ENCODE measurements at places on chromosomes 4 and X.

DNA sequence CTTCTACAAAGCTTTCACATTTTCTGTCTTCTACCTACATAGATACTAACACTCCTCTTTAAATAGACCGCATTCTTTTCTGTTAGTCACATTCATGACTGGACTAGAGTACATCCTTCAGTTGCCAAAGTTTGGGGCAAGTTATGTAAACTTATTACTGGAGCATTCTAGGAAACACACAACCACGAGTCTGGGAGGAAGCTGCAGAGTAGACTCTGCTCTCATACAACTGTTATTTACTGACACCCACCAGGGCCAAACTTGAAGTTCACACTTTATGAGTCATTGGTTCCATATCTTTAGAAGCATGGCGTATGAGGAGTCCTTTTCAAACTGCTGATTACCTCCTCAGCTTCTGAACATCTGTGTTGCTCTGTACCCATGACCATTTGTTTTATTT, 87.0 kb downstream of the RNF150 start:
- no peak for DNase-seq

- DNase-seq: no peak
These were observed 23.4 kb upstream of the WFS1 start for GRCh38 chr4:6246170-6246634.

- DNase-seq: no peak
These were observed 156.4 kb upstream of the WDR1 start for GRCh38 chr4:10273030-10273429.

- no peak for DNase-seq
These were observed 16.2 kb downstream of the GATB start for GRCh38 chr4:151744614-151745013.

DNA sequence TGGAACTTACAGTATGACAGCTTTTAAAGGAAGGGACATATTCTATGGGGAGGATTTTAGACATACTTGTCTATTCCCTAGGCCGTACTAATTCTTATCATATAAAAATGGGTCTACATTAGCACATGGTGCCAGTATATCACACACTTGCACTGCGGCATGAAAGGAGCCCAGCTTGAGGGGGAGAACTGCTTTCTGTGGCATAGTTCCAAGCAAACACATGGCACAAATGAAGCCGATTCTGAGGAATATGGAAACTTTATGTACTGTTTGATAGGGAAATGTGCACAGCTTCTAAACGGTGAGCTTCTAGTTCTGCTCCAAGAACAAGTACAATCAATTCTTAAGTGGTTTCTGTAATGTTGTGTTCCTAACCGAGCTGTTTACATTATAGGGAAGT, 675.6 kb upstream of the FTHL17 start:
- no peak for DNase-seq

DNA sequence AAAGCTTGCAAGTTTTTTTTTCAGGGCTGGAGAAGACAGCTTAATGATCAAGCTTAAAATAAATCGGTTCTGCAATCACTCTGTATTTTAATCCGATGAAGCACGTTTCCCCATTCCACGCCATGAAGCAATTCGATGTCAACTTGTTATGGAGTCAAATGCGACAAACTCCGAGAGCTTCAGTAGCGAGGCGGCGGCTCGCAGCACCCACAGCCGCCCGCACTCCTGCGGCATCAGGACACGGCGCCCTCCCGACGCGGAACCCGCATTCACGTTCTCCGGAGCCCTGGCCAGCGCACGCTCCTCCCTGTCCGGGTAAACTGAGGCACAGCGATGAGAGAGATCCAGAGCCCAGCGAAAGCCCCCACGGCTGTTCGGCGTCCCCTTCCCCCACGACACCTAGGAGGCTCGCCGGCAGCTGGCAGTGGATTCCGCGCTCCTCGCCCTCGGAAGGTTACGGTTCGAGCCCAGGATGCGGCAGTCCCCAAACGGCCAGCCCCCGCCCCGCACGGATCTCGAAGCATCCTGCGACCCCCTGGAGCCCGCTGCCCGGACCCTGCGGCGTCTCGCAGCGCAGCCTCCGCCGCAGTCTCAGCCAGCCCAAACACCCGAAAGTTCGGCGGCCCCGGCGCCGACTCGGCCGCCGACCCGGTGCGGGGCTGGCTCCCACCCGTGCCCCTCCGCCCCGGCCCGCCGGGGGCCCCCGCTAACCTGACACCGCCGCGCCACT, 507 bp downstream of the MFAP3L start:
- no peak for DNase-seq

DNA sequence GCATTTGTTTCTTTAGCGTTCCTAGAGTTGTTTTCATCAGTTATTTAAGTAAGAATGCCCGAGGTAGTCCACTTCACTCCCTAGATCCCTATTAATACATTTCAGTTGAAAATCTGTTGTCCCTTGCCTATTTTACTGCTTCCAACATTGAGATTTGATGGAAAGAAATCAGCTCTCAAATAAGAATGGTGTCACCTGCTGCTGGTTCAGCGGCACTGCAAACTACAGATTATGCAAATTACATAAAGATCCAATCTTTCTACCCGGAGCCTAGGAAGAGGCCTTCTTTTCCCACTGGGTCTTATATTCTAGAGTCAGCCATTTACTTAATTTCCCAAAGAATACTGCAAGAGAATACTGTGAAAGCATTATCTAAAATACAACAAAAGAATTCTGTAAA, 597.6 kb upstream of the MAGEB2 start:
- no peak for DNase-seq

Measured in NT2/D1 (cell line).